ENCODE measurements at places on chromosomes 1 and 21. TPM values are rescaled to one million over a fixed set of nuclear protein-coding genes. Genes with fewer than 3 reads are reported as not detected.

The EXOC8 gene
- 12.7 TPM for total RNA-seq

The DENND2D gene
- 31.9 TPM for total RNA-seq

The CELA2B gene
- total RNA-seq = not detected

The LRRC71 gene
- total RNA-seq = not detected

The ALPL gene
- total RNA-seq = 0.61 TPM

The LHX4 gene
- total RNA-seq = 0.44 TPM

The ERICH3 gene
- not detected for total RNA-seq

The KLHDC7A gene
- 0.30 TPM for total RNA-seq

The ZP4 gene
- total RNA-seq = not detected

The TMEM82 gene
- not detected for total RNA-seq

The RIPK4 gene
- 9.9 TPM for total RNA-seq

The TMCC2 gene
- 2.7 TPM for total RNA-seq

The CDC20 gene
- 355 TPM for total RNA-seq

The PTGS2 gene
- 0.91 TPM for total RNA-seq

The TAS1R1 gene
- total RNA-seq = not detected

The LPAR3 gene
- total RNA-seq = 27.2 TPM

The VANGL2 gene
- 1.1 TPM for total RNA-seq

The FRRS1 gene
- total RNA-seq = 19.8 TPM

DNA sequence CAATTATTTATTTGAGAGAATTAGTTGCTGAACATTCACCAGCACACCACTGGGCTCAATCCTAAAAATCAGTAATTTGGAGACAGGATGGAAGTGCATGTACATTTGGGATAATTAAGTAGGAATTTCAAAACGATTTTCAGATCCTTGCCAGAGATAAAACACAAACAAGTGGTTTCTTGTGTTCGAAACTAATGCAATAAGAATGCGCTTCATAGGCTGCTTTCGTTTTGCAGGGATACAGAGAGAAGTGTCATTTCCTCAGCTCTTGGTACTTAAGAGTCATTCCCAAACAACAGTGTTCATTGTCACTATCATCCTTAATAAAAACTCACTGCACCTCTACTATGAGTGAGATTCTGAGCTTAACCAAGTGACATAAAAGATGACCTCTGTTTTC is 20.6 kb upstream of the USP24 start:
- no peak for DNase-seq

GRCh38 chr1:206867716-206868115 is 2.3 kb downstream of the IL20 start:
- DNase-seq = no peak

GRCh38 chr21:36788120-36788638 is 89.3 kb downstream of the SIM2 start:
- peak; percentile 46 for DNase-seq

- DNase-seq = peak; percentile 15
Observed at GRCh38 chr1:62333441-62333840, 14.2 kb upstream of the KANK4 start.

DNA sequence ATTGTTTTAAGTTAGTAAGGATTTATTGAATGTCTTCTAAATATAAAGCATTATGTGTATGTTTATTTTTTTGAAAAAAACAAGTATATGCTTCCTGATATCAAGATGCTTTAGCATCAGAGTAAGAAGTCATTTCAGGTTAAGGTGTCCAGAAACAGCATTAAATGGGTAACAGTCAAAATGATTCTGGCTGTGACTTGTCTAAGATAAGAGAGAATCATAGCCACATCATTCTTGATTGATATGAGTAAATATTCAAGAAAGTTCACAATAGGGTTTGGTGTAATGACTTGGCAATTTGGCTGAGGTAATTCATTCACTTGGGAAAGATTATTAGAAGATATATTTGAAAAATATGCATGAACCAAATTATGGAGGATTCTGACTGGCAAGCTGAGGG is 193.8 kb downstream of the DPYD start:
- DNase-seq = no peak

- no peak for DNase-seq
Observed at GRCh38 chr21:46307625-46308024, 16.0 kb downstream of the C21orf58 start.

GRCh38 chr1:236800623-236801022 is 5.5 kb downstream of the MTR start:
- DNase-seq = no peak

DNA sequence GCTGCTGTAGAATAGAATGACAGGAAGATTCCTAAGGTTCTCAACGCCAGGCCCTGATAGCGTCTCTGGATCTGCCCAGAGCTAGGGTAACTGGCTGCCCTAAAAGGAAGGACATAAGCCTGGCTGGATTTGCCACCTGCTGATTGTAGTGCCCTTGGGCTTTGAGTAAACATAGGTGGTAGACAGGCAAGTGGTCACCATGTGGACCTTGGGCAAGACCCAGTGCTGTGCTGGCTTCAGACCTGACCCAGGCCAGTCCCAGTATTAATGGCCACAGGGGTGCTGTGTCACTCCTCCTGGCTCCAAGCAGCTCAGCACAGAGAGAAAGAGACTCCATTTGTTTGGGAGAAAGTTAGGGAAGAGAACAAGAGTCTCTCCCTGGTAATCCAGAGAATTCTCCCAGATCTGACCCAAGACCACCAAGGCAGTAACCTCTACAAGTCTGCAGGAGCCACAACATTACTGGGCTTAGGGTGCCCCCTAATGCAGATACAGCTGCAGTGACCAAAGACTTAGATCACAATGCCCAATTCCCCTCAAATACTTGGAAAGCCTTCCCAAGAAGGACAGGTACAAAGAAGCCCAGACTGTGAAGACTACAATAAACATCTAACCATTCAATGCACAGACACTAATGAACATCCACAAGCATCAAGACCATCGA is 44.5 kb downstream of the PHTF1 start:
- DNase-seq = no peak

DNA sequence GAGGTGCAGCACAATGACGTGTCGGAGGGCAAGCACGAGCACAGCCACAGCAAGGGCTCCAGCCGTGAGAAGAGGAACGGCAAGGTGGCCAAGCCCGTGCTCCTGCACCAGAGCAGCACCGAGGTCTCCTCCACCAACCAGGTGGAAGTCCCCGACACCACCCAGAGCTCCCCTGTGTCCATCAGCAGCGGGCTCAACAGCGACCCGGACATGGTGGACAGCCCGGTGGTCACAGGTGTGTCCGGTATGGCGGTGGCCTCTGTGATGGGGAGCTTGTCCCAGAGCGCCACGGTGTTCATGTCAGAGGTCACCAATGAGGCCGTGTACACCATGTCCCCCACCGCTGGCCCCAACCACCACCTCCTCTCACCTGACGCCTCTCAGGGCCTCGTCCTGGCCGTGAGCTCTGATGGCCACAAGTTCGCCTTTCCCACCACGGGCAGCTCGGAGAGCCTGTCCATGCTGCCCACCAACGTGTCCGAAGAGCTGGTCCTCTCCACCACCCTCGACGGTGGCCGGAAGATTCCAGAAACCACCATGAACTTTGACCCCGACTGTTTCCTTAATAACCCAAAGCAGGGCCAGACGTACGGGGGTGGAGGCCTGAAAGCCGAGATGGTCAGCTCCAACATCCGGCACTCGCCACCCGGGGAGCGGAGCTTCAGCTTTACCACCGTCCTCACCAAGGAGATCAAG is 107.5 kb upstream of the VAMP3 start:
- DNase-seq = no peak

DNA sequence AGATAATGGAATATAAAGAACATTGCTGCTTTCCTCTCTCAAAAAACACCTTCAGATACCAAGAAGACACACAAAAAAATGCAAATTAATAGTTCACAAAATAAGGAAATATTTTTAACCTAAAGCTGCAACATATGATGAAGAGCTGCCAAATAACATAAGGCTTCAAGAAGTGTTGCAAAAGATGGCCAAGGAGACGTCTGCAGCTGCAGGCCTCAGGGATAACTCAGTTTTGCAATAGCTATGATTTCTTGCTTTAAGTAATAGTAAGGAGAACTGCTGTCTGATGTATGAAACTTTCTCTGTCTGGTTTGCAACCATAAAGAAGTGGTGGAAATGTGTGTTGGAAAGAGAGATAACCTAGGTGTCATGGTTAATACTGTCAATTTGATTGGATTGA is 1237.5 kb downstream of the MRPL39 start:
- DNase-seq = no peak

DNA sequence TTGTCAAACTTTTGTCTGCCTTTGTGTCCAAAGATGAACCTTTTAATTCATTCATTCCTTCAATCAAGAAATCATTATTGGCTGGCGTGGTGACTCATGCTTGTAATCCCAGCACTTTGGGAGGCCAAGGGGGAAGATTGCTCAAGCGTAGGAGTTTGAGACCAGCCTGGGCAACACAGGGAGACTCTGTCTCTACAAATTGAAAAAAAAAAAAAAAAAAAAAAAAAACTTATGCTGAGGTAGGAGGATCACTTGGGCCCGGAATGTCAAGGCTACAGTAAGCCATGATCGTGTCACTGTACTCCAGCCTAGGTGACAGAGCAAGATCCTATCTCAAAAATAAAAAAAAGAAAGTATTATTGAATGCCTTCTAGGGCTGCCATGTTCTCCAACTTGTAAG is 51.3 kb upstream of the CXADR start:
- DNase-seq = no peak

DNA sequence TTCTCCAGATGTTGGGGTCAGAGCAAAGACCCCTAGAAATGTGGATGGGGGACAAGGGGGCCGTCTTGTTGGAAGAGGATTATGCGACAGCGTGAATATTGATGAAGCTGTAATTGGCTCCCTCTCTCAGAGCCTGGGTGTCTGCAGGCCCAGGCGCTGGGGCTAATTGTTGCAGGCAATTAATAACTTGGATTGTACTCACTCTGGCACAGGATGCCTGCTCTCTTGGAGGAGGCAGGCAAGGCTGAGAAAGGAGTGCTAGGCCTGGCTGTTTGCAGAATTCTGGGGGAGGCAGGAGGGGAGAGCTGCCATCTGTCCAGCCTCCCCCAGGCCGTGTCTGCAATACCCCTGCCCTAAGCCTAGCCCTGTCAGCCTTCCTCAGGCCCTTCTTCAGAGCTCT is 4.1 kb upstream of the DISP3 start:
- no peak for DNase-seq

- no peak for DNase-seq
Observed at GRCh38 chr1:86498281-86498680, 29.6 kb downstream of the CLCA1 start.

- no peak for DNase-seq
Observed at GRCh38 chr1:11730429-11730891, 5.5 kb upstream of the AGTRAP start.

DNA sequence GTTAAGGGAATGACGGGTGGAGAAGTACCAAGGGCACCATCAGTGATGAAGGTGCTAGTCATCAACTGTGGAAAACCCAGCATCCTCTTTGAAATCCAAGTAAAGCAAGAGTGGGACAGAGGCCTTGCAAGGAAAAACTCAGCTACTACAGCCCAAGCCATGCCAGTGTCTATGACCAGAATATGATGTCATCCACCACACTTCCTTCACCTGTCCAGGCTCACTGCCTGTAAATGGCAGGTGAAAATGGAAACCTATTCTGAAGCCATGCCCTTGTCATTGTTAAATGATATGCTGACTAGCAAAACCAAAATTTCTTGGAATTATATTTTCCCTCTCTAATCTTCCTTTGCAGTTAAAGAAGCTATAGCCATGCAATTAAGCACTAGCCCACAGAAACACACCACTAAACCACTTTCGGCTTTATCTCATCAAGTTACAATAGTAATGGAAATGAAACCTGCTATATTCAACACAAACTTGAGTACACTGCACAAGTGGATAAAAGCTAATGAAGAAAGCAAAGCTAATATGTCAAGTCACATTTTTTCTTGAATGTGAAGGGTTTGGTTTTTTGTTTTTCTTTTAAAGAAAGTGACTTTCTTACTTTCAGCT is 96.3 kb upstream of the RALGPS2 start:
- no peak for DNase-seq

GRCh38 chr1:25899792-25900191 is 6.4 kb downstream of the STMN1 start:
- DNase-seq = no peak

DNA sequence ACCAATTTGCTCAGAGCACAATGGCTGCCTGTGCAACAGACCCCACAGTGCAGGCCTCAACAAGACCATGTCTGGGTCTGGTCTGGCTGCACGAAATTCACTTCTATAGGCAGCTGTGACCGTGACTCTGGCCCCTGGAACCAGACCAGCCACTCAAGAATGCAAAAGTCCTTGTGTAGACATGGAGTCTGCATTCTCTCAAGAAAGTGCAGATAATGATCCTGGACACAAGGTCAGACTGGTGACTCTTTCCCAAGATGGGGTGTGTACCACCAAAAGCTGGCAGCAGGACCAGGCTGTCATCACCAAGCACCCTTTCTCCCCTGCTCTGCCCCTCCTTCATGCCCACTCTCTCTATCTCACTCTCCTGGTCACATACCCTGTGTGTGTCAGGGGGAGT is 7.1 kb upstream of the METTL25B start:
- DNase-seq = no peak

- no peak for DNase-seq
Observed at GRCh38 chr1:211920141-211920572, 89.6 kb upstream of the LPGAT1 start.

GRCh38 chr1:228402641-228403025 is 4.0 kb downstream of the TRIM11 start:
- no peak for DNase-seq

DNA sequence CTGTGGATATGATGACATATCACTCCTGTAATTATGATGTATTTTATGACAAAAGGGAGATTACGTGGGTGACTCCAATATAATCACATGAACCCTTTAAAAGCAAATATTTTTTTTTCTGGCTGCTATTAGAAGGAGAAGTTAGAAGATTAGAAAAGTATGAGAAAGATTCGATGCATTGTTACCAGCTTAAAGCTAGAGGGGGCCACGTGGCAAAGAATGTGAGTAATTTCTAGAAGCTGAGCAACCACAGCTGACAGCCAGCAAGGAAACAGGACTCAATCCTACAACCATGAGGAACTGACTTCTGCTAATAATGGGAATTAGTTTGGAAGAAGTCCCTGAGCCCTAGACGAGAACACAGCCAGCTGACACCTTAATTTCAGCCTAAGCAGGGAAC is 56.3 kb upstream of the C1orf87 start:
- no peak for DNase-seq

DNA sequence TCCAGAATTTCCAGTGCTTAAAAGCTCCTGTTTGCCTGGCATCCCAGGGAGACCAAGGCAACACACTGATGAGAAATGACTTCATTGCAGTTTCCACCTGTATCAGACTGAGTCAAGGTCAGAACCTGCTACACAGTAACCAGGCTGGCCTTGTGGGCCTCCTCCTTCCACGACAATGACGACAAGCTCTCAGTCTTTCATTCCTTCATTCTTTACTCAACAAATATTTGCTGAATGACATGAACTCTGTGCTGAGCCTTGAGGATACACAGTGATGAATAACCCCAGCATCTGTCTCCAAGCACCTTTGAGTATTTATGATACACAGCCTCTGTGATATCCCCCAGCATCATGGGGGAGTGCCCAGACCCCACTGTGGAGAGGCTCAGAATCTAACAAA is 8.9 kb upstream of the LCE5A start:
- no peak for DNase-seq

DNA sequence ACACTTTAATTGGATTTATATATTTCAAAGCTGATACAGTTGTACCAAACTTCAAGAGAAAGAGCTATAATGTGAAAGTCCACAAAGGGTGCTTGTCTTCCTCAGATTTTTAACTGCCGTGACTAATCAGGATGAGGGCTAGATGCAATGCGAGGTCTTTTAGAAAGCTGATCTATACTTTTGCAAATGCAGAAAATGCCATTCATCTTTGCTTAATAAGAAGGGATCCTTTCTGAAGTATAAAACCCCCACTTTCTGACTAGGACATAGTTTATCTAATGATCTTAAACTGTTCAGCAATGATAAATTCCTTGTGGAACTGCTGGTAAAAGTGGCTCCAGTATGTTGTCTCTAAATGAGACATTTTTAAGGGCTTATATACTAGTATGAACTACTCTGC is 102.7 kb upstream of the NGF start:
- DNase-seq = no peak

Measured in HCT116 (cell line).